Fibroblast of upper back skin (primary cell): ENCODE measurements at places on chromosomes 16 and 17.

DNA sequence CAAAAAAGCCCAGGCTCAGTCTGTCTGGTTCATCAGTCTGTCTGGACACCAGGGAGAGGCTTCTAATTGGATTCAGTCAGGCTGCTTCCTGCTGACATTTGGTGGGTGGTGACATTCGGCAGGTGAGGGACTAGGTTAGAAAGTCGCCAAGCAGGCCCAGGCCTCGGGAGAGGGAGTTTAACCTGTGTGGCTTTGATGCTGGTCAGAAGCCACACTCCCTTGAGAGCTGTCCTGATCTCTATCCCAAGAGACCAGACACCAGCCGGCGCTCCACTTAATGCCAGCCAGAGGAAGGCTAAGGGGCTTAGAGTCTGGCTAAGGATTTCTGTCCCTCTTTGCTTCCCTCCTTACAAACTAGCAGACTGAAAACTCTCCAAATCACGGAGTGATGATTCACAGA lies 135.0 kb downstream of the GSG1L start:
- no peak for DNase-seq

- DNase-seq: peak; percentile 28
These were observed 67.9 kb upstream of the MARCHF10 start for GRCh38 chr17:62876063-62876462.

DNA sequence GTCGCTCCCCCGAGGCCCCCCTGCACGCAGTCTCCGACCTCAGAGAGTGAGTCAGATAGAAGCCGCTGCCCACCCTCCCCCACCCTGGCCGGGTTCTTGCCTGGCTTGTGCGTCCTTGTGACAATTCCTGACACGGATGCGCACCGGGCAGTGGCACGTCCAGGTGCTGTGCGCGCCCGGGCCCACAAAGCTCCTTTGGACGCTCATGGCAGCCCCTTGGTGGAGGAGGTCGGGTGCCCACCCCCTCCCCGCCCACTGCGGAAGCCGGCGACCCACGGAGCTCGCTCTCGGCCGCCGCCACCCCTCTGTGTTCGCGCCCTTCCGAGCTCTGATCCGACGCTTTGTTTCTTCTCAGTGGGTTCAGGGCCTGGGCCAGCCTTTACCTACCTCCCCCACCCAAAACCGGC lies 662 bp upstream of the TUBB3 start:
- DNase-seq: peak; percentile 94

DNA sequence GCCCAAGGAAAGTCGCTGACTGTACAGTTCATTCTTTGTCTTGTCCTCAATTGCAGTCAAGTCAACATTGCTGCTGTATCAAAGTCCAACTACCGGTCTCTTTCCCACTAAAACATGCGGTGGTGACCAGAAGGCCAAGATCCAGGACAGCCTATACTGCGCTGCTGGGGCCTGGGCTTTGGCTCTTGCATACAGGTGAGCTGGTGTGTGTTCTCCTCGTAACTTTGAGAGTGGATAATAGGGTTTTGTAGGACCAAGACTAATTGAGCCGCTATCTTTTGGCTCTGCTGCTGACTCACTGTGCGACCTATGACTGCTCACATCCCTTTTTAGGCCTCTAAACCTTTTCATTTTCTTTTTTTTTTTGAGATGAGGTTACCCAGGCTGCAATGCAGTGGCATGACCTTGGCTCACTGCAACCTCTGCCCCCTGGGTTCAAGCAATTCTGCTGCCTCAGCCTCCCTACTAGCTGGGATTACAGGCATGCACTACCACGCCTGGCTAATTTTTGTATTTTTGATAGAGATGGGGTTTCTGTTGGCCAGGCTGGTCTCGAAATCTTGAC lies 38.7 kb downstream of the PHKB start:
- no peak for DNase-seq

DNA sequence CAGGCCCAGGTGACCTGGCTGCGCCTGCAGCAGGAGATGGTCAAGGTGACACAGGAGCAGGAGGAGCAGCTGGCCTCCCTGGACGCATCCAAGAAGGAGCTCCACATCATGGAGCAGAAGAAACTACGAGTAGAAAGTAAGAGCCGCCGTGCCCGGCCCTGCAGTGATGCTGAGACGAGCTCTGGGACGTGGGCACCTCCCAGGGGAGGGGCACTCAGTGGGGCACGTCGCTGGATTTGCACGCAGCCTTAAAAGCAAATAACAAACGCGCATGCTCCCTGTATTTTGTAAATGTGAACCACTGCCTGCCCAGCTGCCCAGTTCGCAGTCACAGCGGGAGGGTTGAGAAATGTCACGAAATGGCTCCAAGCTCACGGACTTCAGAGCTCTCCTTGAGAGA lies 15.3 kb upstream of the GAA start:
- no peak for DNase-seq

GRCh38 chr16:7419441-7419840 lies 86.8 kb downstream of the RBFOX1 start:
- no peak for DNase-seq
